Memory B cell (primary cell): ENCODE measurements at places on chromosomes 4 and X.

- DNase-seq, result no peak
Measured at GRCh38 chrX:55336176-55336575, 71.5 kb upstream of the PAGE3 start.

DNA sequence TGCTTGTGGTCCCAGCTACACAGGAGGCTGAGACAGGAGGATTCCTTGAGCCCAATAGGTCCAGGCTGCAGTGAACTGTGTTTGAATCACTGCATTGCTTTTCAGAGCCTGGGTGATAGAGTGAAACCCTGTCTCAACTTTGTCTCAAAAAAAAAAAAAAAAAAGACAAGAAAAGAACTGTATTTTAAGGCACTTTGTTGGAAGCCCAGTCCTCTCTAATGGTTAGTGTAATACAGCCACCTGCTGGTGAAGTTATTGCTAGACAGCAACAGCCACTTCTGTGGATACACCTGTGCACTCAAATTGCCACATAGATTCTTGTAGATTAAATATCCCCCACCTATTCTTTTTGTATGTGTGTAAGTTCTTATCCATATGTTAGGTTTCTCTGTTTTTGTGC lies 10.1 kb upstream of the FGG start:
- DNase-seq, result no peak

- DNase-seq, result no peak
Measured at GRCh38 chr4:63906660-63907183, 502.5 kb downstream of the TECRL start.

GRCh38 chrX:66625525-66625924 lies 13.4 kb downstream of the EDA2R start:
- no peak for DNase-seq

- DNase-seq, result no peak
Measured at GRCh38 chr4:27007507-27007906, 146.9 kb downstream of the STIM2 start.

DNA sequence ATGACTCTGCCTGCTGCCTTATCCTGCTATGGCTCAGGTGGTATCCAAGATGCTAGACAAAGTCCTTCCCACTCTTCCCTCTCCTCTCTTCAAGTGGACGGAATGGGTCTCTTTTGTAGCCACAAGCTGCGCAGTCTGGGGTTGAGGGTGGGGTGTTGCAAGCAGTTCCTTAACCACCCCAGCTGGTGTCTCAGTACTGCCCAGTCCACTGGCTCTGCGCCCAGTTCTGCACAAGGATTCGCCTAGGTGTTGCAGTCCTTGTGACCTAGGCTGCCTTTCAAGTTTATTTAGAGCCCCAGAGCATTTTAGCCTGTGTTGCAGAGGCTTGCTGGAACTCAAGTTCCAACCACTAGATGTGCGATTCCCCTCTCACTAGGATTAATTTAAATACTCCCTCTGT lies 120.7 kb downstream of the NEXMIF start:
- no peak for DNase-seq

GRCh38 chr4:3124070-3124767 lies 49.7 kb downstream of the HTT start:
- DNase-seq, result no peak

GRCh38 chr4:139300431-139301112 lies 733 bp upstream of the NAA15 start:
- no peak for DNase-seq

DNA sequence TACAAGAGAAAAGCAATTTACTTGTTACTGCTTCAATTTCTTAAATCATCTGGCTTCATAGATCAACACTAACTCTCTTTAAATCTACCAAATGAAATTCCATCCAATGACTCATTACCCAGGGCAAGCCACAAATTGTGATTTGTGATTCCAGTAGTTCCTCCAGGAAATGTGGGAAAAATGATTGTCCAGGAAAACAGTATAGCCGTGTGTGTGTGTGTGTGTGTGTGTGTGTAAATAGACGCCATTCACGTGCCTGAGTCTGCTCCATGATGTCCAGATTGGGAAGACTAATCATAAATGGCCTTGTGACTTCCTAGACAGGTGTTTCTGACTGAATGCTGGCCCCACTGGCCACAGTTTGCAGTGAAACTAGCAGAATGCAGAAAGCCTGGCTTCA lies 121.3 kb downstream of the HS6ST2 start:
- DNase-seq, result no peak

- no peak for DNase-seq
Measured at GRCh38 chrX:144791298-144791697, 456.0 kb upstream of the SPANXN1 start.

GRCh38 chr4:132893787-132894186 lies 255.3 kb upstream of the PCDH10 start:
- no peak for DNase-seq

GRCh38 chrX:150406596-150406995 lies 43.5 kb downstream of the MAMLD1 start:
- DNase-seq, result no peak

- no peak for DNase-seq
Measured at GRCh38 chrX:13432414-13433297, 112.8 kb upstream of the ATXN3L start.

- no peak for DNase-seq
Measured at GRCh38 chr4:95742872-95743271, 97.0 kb upstream of the PDHA2 start.

- DNase-seq, result no peak
Measured at GRCh38 chr4:90121676-90122354, 5.4 kb upstream of the CCSER1 start.

GRCh38 chr4:5755679-5756078 lies 44.7 kb downstream of the EVC start:
- no peak for DNase-seq

DNA sequence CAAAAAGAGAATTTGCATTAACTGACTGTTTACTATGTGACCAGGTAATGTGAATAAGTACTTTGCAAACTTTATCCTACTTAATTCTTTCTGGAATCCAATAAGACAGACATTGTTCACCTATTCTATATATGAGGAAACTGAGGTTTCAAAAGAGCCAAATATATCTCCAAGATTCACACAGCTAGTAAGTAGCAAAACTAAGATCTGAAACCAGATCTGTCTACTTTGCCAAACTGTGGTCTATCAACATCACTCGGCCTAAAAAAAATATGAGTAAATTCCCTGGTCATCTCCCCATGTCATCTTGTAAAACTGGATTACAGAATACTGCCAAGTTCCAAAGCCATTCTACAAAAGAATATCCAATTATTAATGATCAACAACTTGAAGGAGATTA lies 52.8 kb downstream of the ANAPC10 start:
- DNase-seq, result no peak

- no peak for DNase-seq
Measured at GRCh38 chr4:168509786-168510185, 12.9 kb downstream of the PALLD start.

- no peak for DNase-seq
Measured at GRCh38 chr4:71945791-71946190, 86.0 kb upstream of the NPFFR2 start.

GRCh38 chrX:104310090-104310489 lies 55.4 kb upstream of the ESX1 start:
- DNase-seq, result no peak

DNA sequence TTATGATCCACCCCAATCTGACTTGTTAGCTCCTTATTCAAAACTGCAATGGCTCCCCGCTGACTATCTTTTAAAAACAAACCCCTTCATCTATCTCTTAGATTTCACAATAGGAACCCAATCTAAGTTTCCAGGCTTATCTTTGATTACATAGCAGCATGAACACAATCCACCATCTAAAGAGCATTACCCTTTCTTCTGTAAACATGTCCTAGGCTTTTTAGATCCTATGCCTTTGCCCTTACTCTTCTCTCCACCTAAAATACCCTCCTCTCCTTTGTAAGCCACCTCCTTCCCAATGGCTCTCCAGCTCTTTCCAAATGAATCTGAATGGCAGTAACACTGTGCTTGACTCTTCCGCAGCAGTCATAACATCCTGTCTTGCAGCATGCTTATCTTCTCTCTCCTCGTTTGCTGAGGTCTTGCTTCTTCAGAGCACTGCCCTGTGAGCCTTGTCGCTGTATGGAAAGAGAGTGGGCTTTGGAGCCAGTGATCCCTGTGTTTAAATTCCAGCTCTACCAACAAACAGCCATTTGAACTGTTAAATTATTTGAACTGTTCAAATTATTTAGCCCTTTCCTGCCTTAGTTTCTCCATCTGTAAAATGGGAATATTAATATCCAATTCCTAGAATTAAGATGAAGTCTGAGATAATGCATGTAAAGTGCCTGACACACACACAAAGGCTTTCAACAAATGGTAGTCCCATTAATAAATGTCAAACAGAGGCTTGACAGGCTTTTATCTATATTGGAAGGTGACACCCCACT lies 16.2 kb upstream of the TSPAN5 start:
- DNase-seq, result no peak

- DNase-seq, result no peak
Measured at GRCh38 chr4:168019921-168020320, 72.4 kb upstream of the ANXA10 start.

DNA sequence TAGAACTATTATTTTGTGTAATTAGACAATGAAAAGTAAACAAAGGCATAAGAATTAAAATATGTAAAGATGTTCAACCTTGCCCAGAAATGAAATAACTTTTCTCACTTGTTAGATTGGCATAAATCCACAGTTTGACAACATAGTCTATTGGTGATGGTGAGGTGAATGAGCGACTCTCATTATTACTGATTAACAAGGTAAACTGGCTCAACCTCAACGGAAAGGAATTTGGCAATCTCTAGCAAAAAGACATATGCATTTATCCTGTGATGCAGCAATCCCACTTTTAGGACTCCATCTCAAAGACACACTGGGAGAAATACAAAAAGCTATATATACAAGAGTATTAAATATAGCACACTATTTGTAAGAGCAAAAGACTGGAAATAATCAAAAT lies 22.3 kb downstream of the UBA6 start:
- DNase-seq, result no peak

GRCh38 chrX:12878536-12878935 lies 11.7 kb downstream of the TLR7 start:
- DNase-seq, result no peak

- DNase-seq, result no peak
Measured at GRCh38 chr4:38189445-38189844, 229.2 kb downstream of the PTTG2 start.

- DNase-seq, result no peak
Measured at GRCh38 chrX:77900688-77901087, 1.4 kb downstream of the COX7B start.

DNA sequence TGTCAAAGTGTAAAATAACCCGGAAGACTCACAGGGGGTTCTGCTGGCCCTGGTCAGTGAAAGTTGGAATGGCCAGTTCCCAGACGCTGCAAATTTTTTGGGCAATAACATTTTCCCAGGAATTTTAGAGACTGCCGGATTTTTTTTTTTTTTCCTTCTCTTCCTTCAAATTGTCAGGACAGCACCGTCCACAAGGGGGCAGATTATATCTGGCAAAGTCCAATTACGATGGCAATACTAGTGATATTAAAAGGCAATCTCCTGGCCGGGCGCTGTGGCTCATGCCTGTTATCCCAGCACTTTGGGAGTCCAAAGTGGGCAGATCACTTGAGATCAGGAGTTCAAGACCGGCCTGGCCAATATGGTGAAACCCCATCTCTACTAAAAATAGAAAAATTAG lies 20.5 kb downstream of the SLC25A5 start:
- DNase-seq, result peak; percentile 18

DNA sequence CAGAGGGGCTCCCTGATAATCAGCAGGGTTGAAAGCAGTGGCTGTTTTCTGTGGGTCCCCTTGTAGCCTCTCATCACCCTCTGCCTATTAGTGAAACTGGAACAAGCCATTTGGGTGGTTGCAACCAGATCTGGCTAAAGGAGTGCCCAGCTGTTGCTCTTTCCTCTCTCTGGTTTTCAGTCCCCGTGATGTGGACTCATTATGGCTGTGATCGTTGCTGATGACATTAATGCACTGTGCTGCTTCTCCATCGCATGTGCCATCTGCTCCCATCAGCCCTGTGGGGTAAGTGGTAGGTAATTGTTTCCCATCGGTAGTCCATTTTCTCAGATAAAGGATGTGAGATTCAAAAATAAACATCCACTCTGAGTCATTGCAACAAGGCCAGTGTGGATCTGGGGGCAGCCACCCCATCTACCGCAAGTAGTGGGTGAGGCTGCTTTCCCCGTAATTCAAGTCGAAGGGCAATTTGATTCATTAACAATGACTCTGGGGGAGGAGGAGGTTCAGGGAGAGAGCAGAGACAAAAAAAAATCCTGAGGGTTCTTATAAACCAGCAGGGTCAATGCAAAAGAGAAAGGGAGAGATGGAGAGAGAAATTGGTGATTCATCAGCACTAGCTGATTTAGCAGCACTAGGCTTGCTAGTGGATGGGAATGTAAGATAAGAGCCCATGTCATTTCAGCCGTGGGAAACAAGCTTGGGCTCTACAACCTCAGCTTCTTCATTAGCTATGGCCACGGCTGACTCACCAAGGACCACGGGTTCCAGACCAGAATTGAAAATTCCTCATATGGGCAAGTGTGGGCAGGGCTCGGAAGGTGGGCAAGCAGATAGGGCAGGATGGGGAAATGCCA lies 357.8 kb downstream of the MID1IP1 start:
- DNase-seq, result no peak

- DNase-seq, result no peak
Measured at GRCh38 chrX:124651031-124651430, 304.7 kb downstream of the SH2D1A start.

DNA sequence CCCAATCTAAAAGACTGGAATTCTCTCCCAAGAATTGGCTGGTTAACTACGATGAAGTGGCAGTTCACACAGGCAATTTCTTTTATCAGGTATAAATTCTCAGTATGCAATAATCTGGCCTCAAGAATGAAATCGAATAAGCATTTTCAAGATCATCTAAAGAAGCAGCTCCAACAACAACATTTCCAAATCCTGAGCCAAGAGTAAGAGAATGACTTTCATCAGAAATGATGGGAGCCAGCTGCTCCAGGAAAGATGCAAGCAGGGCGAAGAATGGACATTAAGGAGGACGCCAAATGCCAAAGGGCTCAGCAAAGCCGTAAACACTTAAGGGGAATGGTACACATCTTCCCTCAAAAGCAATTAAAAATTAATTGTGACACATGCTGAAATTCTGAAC lies 12.0 kb downstream of the ADAMTS3 start:
- no peak for DNase-seq

GRCh38 chr4:45679411-45679810 lies 444.4 kb downstream of the GABRG1 start:
- no peak for DNase-seq

GRCh38 chrX:110734271-110734670 lies 61.3 kb downstream of the CHRDL1 start:
- no peak for DNase-seq

GRCh38 chrX:7091923-7092322 lies 55.6 kb upstream of the STS start:
- DNase-seq, result no peak

- no peak for DNase-seq
Measured at GRCh38 chr4:132513491-132513890, 635.6 kb upstream of the PCDH10 start.

GRCh38 chr4:142579443-142579842 lies 266.7 kb downstream of the INPP4B start:
- DNase-seq, result no peak

- DNase-seq, result no peak
Measured at GRCh38 chr4:184757810-184758209, 23.9 kb upstream of the CENPU start.

- DNase-seq, result no peak
Measured at GRCh38 chr4:27217261-27217769, 356.7 kb downstream of the STIM2 start.

GRCh38 chr4:1208970-1209704 lies 36.8 kb upstream of the SPON2 start:
- no peak for DNase-seq

- no peak for DNase-seq
Measured at GRCh38 chrX:16797841-16798240, 11.6 kb downstream of the TXLNG start.

GRCh38 chrX:23952984-23953907 lies 45.4 kb downstream of the CXorf58 start:
- peak; percentile 16 for DNase-seq

GRCh38 chr4:168908093-168908492 lies 102.0 kb downstream of the CBR4 start:
- DNase-seq, result no peak
